ENCODE measurements at places on chromosomes 5 and 9. TPM values are rescaled to one million over a fixed set of nuclear protein-coding genes. Genes with fewer than 3 reads are reported as not detected.

DNA sequence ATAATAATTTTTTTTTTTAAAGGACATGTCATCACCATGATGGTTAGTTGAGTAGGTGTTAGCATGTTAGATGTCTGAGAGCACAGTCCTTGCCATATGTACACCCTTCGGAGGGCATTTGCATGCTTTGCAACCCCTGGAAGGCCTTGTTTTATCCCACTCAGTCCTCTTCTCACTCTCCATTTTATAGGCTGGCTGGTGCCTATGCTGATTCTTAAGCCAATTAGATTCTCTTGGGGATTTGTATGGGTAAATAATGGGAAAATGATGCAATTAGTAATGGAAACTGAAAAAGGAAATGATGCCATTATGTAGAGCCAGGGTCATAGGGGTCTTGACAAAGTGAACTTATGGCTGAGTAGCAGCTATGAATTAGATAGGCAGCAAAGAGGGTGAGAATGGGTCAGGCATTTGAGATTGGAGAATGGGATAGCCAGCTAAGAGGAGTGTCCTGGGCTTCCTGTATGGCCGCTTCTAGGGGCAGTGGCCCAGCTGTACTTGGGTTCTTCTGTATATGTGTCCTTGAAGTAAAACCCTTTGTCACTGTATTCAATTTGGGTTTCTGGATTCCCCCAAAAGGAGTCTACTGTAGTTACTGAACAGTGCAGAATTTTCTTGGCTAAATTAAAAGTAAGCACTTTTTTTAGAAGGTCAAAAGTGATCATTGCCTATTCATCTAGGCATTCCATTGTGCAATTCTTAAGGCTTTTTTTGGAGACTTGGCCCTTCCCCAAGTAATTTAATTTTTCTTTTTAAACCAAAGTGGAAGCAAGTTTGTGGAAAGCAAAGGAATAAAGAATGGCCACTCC, 31.6 kb downstream of the LRRTM2 start:
- DNase-seq: peak; percentile 7

- DNase-seq: no peak
Observed at GRCh38 chr5:73446631-73447529, 1.7 kb downstream of the FOXD1 start.

DNA sequence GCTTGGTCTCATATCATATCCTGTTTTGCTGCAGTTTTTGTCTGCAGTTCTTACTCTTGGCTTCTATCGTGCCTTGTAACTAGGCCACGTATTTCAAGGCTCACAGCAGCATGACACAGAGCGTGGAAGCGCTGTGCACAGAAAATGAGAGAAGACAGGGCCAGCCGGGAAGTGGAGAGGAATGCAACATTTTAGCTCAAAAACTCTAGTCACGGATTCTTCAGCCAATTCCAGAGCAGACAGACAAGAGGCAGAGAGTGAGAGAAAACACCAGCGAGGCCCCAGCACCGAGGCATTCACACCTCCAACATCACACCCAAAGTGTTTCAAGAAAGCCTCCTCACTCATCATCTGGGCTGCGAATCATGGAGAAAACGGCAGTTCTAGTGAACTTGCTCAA, 160.8 kb downstream of the DNAH5 start:
- no peak for DNase-seq

- DNase-seq: peak; percentile 7
Observed at GRCh38 chr5:140042643-140043507, at the start of gene NRG2. Gene NRG2 (minus strand): TSS chr5:140043299.

GRCh38 chr5:41747301-41747700, 122.9 kb downstream of the OXCT1 start:
- DNase-seq: peak; percentile 71

- peak; percentile 83 for DNase-seq
Observed at GRCh38 chr5:89556215-89556913, 673.4 kb upstream of the MEF2C start.

GRCh38 chr5:58934629-58935097, 351.8 kb downstream of the RAB3C start:
- no peak for DNase-seq

Gene SLC34A3
- not detected for total RNA-seq

Gene SOX30
- not detected for total RNA-seq

Gene NKD2
- not detected for total RNA-seq

Gene HIGD2A
- 33.3 TPM for total RNA-seq

Gene EPB41L4B
- total RNA-seq: 0.54 TPM
